Substantia nigra (tissue), 51 donors: ENCODE measurements at places on chromosomes 13 and 19.

DNA sequence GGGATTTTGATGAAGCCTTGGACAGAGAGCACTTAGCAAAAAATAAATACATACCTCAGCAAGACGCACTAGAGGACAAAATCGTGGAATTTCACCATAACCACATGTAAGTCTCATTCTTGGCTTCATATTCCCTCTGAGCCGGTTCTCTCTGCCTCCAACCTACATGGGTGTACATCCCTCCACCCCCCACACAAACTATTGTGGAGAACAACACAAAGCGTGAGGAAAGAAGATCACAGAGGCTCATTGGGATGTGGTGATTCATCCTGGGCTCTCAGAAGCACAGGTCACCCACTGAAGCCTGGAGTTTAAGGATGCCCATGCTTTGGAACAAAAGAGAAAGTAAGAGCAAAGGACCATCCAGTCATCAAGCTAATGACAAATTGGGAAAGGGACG is 192.2 kb downstream of the STK24 start:
- no peak for DNase-seq

DNA sequence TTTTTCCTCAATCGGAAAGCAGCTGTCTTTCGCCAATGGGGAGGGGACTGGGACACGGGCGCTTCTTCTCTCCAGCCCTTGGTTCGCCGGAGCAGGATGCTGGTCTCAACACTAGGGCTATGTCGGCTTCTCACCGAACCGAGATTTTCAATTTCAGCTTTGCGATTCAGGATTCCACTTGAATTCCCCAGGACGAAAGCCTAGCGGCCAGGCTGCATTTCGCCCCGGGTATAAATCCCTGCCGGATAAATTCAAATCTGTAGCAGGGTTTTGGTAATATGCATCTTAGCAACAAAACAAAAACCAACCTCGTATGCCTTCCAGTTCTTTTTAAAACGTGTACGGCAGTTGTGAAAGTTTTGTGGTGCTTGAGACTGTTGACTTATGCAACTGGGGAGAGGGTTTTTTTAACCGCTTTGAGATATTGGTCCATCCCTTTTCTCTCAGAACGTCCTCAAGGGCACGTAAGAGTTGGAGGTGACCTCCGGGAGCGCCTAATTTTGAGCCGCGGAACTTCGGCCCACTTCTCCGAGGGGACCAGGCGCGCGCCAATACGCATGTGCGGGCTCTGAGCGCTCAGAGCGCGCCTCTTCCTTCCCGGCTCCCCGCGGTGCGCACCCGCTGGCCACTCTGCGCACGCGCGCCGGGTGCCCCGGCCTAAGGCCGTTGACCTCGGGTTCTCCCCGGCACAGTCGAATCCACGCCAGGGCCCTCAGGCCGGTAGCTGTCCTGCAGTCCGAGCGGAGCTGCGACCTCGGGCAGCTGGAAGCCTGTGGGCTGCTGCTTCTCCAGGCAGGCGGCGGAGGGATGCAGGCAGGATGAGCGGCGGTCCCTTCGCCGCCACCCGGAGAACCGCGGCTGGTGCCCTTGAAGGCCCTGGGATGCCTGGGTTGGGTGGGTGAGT is 7.6 kb downstream of the POU4F1 start:
- DNase-seq = no peak

GRCh38 chr13:35984776-35985453 is 146.3 kb downstream of the DCLK1 start:
- no peak for DNase-seq

DNA sequence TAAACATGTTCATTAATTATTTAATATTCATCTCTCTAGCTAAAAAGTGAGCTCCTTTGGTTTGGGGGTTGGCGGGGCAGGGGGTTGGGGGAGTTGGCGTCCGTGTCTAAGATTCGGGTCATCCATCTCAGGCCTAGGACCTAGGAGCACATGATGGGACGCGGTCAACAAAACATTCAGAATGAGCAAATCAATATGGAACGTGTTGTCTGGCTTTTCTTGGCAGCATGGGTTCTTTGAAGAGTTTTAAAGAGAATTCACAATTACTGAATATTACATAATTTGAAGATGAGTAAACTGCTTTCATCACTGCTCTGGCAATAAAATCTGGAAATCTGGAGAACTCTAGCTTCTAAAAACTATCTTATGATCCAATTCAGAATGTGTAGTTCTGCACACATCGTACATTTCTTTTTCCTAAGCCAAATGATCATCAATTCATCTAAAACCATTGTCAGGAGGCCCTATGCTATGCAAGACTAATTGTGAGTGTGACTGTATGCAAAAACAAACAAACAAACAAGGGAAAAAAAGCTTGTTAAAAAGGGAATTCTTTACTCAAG is 5.4 kb upstream of the ARGLU1 start:
- no peak for DNase-seq

DNA sequence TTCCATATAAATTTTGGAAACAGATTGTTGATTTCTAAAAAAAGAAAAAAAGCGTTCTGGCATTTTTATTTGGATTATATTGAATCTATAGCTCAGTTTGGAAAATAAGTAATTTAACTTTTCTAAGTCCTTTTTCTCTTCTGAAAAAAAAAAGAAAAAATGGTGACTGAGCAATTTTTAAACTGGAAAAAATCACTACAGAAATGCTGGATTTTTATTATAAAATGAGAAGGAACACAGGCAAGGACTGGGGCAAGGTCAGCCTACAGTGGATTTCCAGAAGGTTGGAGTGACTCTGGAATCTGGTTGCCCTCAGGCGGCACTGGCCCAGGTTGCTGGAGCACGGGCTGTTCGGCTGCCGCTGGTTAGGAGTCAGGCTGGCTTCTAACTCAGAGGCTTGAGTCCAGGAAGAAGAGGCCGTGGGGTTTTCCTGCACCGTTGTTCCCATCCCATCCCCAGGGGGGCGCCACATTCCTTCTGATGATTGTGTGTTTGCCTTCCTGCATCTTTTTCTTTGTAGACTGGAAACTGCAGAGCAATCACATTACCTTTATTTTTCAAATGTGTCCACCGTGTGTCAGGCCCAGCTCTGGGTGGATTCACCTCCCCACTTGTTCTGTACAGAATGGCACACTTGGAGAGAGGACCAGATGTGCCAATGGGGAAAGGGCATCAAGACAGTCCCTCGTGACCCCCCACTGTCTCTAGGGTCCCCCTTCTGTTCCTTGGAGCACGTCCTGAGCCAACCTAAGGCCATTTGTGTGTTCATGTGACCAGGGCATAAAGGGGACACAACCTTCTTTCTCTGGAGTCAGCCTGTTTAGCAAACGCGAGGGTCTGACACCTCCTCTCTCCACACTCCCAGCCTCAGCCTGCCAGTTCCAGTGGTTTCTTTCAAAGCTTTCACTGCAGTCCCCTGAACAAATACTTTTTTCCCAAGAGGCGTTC is 44.5 kb upstream of the GTF3A start:
- DNase-seq = no peak

DNA sequence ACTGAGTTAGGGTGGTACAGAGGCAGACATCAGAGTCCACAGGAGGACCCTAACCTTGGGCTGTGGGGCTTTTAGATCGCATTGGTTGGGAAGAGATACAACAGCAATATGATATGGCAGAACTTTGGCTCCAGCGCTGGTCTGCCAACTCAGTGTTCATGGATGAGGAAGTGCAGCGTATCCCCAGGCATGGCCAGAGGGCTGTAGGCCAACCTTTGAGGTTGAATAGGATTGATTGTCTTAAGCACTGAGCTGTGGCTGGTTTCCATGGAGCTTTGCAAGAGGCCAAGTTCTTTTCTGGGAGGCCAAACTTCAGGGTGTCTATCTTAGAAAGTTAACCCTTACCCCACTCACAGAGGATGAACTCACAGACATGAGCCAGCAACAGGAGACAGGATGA is 144.1 kb upstream of the TMTC4 start:
- no peak for DNase-seq

- no peak for DNase-seq
Measured at GRCh38 chr19:3135961-3136683, at the start of gene GNA15. GNA15 (plus strand) TSS chr19:3136033; CDS start chr19:3136451, 418 bp downstream.

DNA sequence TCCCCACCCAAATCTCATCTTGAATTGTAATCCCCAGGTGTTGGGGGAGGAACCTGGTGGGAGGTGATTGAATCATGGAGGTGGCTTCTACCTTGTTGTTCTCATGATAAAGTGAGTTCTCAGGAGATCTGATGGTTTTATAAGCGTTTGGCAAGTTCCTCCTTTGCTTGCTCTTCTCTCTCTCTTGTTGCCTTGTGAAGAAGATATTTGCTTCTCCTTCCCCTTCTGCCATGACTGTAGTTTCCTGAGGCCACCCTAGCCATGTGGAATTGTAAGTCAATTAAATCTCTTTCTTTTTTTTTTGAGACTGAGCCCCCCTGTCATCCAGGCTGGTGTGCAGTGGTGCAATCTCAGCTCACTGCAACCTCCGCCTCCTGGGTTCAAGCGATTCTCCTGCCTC is 34.4 kb downstream of the VSTM1 start:
- no peak for DNase-seq

GRCh38 chr19:21910318-21910717 is 74.3 kb upstream of the ZNF43 start:
- no peak for DNase-seq

DNA sequence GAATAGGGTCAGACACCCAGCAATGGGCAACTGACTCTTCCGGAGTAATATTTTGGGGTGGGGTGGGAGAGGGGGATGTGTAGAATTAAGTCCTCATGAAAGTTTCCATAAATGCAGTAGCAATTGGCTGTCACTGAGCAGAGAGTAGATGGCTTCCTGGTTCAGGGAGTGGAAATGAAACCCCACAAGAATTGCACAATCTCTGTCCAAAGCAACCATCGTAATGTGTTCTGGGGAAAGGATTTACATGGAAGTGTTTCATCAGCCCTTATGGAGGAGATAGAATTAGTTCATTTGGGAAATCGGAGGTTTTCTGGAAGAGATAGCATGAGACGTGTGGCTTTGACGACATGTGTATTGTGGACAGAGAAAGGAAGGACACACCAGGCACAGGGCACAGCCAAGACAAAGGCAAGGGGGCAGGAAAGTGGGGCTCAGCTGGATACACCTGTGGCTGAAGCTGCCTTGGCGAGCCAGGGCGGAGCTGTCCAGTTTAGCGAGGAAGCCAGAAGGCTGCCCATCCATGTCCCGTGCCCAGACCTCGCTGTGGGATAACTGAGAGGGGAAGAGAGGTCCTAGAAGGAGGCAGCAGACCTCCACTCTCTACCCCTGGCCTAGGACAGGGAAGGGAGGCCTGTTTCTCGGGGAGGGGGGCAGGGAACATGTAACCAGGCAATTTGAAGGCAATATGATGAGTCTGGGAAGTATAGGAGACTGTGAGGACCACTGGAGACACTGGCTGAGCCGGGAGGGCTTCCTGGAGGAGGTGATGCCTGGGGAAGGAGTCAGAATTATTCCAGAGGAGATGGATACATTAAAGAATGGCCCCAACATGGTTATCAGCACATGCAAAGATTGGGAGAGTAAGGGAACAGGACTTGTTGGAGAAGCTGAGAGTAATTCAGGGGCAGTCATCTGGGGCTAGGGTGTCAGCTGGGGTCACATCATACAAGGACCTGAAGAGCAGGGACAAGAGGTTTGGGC is 2.6 kb upstream of the CLEC4G start:
- DNase-seq = no peak

- no peak for DNase-seq
Measured at GRCh38 chr13:74774264-74774663, 640.1 kb upstream of the KLF12 start.

- no peak for DNase-seq
Measured at GRCh38 chr13:20708216-20708615, 4.7 kb downstream of the IL17D start.

DNA sequence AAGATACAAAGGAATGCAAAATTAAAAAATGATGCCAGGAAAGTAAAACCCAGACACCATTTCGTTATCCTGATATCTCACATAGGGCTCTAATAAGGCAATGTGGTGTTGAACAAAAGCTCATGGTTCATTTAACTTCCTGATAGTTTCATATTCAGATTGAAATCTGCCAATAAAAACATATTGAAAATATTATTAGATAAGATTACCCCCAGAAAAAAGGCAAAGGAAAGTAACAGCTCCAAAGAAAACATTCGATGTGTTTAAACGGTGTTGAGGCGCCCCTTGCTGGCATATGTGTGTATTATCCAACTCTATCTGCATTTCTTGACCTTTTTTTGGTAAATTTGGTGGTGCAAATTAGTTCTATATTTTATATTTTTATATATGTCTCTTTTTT is 75.9 kb downstream of the ESD start:
- DNase-seq = no peak

- DNase-seq = no peak
Measured at GRCh38 chr19:56405062-56405461, 930 bp downstream of the ZNF583 start.

DNA sequence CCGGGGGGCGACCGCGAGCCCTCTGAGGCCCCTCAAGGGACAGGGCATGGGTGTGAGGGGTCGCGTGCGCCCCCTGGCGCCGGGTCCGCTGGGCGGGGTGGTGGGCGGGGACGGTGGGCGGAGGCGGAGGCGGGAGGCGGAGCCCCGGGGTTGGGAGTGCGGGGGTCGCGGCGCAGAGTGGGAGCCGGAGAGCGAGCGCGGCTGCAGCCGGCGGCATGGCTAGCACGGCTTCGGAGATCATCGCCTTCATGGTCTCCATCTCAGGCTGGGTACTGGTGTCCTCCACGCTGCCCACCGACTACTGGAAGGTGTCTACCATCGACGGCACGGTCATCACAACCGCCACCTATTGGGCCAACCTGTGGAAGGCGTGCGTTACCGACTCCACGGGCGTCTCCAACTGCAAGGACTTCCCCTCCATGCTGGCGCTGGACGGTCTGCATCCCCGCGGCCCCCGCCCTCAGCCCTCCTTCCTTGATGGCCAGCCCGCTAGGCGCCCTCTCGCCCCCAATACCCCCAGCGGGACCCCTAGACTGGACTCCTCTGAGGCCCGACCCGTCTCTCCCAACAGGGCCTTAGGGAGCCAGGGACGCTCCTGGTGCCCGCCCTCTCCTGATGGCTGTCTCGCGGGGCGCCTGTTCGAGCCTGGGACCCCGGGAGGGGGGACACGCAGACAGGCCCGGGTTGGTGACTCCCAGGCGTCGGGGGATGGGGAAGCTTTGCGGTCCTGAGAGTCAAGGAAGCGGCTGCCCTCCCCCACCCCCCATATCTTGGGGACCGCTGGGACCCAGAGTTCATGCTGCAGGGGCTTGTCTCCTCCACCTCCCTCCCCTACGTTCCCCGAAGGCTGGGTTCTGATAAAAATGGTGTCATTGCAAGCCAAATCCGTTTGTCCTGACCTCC is at the start of gene CLDN10:
Gene CLDN10 (plus strand): TSS at position 182 of the 903 bp plus-strand sequence. CDS start 34 bp downstream, at position 216.
- DNase-seq = peak; percentile 16

- no peak for DNase-seq
Measured at GRCh38 chr19:38759590-38760003, 13.7 kb downstream of the LGALS7 start.

DNA sequence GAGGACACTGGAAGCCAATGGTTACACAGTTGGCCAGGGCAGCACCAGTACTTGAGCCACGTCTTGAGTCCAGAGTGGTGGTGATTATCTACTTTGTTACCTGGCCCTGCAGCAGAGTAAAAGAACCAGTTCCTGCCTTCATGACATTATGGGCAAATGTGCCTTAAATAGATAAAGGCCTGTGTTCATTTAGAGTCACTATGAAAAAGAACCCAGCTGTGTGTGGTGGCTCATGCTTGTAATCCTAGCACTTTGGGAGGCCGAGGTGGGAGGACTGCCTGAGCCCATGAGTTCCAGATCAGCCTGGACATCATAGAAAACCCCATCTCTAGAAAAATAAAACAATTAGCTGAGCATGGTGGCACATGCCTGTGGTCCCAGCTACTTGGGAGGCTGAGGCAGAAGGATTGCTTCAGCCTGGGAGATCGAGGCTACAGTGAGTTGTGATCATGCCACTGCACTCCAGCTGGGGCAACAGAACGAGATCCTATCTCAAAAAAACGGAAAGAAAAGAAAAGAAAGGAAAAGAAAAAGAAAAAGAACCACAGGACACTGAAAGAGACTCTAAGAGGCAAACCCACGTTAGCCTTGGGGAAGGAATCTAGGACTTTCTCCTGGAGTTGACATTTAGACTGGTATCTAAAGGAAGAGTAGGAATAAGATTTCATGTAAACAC is 3.4 kb upstream of the IRF2BP1 start:
- DNase-seq = no peak
